ENCODE measurements at places on chromosomes 1 and 21.

DNA sequence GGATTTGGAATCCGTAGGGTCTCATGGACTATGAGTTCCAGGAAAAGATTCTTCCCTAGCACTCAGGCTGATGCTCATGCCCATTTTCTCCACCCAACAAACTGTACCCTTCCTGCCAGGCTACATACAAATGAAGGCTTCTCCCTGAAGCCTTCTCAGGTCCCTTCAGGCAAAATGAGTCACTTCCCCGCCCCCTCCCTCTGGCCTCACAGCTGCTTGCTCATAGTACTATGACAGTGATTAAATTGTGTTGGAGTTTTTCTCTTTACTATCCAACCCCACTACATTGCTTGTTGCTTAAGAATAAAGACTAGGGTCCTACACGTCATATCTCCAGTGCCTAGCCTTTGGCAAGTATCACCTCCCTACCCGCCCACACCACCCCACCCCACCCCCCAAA lies 207.6 kb upstream of the NFIA start:
- DNase-seq: no peak

- peak; percentile 57 for DNase-seq
Observed at GRCh38 chr1:89633800-89634625, 1.1 kb downstream of the LRRC8C start.

GRCh38 chr21:38951095-38951730 lies 145.5 kb downstream of the ETS2 start:
- no peak for DNase-seq

- DNase-seq: no peak
Observed at GRCh38 chr21:39721885-39722284, 23.1 kb upstream of the IGSF5 start.

DNA sequence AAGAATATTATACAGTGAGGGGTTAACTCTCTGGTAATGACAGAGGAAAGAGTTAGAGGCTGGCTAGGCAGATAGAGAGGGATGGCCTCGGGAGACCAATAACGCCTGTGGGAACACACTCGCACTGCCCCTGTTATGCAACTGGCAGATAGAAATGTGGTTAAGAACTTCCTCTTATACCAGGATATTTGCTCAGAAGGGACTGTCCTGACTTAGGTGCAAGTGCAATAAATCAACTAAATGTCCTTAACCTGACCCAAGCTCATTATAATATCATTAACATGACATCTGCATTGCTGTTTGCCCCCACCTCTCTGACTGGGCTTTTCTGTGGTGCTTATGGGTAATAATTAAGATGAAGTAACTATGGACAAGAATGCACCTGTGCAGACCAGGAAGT lies 1518.0 kb downstream of the NCAM2 start:
- no peak for DNase-seq

DNA sequence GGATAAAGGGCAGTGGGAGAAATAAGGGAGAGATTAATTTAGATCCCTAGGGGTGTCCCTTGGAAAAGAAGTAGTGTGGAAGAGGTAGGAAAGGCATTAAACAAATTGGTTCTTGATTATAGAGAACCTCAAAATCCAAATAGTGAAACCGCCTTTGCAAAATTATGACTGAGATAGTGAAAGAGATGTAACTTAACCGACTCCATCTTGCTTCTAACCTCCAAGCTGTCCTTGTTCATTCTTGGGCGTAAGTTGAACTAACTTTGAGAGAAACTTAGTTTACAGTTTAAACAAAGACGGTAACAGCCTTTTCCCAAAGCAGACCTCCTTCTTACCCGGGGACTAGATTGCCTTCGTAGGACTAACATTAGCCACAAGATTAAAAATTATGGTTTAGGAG lies 3.2 kb upstream of the RAB3GAP2 start:
- no peak for DNase-seq

- no peak for DNase-seq
Observed at GRCh38 chr1:51070640-51071039, 31.4 kb upstream of the C1orf185 start.

- DNase-seq: no peak
Observed at GRCh38 chr1:191889623-191890003, 268.6 kb upstream of the RGS18 start.

DNA sequence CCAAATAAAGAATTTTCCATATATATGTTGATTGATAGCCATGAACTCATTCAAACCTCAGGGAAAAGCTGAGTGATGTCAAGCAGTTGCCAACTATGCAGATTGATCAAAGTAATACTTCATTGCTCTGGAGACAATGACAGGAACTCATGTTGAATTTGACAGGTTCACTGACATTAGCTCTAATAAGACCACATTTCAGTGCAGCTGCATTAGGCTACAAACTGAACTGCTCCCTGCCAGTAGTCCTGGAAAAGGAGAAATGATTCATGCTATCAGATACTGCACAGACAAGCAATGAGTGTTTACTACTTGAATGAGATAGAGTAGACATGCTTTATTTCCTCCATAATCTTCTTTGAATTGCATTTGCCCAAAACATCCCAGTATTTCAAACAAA lies 948.4 kb downstream of the MRPL39 start:
- no peak for DNase-seq

DNA sequence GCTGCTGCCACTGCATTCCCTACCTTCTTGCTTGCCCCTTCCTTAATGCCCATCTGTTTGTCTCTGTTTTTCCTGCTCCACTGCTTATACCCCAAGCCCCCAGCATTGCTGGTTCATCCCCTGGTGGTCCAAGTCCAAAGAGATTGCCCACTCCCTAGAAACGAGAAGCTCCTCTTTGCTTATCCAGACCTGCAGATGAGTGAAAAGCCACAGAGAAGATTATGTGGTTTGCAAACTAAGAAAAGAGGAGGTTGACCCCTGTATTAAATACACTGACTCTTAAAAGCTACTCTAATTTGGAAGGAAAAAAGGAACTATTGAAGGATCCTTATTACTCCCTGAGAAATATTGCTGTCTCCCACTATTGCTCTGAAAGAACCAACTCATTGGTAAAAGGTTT lies 146.8 kb upstream of the RAB4A start:
- DNase-seq: no peak

DNA sequence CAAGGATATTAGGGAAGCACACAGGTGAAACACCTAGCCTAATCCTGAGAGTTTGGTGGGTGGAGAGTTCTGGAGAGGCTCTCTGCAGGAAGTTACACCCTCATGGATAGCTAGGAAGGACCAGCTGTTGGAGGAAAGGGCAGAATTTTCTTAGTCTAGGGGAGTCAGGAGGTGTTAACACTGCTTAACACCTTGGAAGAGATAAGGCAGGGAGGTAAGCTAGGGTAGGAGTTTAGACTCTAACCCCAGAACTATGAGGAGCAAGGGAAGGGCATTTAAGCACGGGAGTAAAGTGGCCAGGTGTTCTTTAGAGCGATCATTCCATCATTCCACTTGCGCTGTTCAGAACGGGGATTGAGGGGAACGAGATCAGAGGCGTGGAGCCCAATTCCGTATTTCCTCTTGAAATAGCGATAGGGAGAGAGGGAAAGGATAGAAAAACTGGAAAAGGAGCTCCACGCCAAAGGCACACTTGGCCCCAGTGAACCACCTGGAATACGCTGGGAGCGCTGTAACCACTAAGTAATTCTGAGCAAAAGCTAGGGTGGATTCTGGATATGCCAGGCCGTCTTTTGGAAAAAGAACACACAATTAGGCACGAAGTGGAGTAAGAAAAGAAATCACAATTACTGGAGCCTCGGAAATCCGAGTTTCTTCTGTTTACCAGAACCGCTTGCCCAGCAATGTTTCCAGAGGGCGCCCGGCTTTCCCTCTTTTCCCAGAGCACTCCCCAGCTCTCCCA lies 1.5 kb upstream of the GPR137B start:
- no peak for DNase-seq

DNA sequence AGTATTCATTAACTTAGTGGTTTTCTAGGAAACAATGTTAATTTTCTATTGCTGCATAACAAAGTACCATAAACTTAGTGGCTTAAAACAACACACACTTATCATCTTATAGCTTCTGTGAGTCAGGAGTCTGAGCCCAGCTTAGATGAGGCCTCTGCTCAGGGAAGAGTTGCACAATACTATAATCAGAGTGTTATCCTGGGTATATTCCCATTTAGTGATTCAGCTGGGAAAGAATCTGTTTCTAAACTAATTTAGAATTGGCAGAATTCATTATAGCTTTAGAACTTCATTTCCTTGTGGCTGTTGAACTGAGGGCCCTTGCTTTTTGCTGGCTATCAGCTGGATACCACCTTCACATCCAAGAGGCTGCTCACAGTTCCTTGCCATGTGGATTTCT lies 515.5 kb downstream of the BRINP3 start:
- no peak for DNase-seq

DNA sequence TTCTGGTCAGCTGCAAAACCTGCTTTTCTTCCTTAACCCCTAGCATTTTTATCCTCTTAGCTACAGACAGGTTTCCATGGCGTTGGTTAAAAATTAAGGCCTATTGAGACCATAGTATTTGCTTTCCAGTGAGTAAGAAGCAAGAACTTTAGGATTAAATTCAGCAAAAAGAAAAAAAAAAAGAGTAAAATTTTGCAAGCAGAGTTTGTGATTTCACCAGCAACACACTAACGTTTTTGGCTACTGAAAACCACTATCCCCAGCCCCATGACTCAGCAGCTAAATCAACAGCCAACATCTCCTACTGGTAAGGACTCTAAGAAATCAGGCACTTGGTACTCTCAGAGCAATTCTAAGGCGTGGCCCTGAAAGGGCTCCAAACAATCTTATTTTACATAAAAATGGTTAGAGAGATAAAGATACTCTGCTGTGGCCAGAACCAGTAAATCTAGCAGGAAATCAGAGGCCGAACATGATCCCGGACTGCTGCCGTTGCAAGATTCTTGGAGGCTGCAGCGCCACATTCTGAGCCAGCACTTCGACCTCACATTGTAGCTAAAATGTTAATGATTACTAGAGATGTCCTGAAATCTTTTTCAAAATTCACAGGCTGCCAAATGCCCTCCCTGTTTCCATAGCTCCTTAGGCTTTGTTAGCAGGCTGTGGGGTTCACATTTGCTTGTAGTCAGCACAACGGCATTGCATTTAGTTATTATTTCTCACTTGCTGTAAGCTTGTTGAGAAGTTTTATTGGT lies 1.6 kb upstream of the ENO1 start:
- peak; percentile 86 for DNase-seq

DNA sequence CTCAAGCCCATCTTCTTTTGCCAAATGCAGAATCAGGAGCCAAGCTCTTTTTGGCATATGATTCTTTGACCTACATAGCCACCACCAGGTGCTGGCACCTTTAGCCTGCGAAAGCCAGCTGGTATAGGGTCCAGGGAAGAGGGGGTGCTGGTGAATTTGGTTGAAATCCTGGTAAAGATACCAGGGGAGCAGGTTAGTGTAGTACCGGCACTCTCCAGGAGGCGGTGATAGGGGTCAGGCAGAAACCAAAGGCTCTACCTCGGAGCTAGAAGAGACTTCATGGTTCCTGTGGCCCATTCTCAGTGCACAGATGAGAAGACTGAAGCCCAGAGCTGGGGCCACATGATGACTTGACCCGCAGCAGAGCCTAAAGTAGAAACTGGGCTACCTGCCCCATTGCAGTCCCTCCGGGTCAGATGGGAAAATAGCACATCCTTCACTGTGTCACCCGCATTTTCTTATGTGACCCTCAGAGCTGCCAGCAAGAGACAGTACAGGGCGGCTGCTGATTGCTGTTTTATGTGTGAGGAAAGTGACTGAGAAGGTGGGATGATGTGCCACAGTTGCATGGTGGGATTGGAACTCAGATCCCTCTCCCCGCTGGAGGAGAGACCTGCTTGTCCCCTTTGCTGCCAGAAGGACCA lies 36.0 kb upstream of the IL19 start:
- no peak for DNase-seq

- DNase-seq: peak; percentile 23
Observed at GRCh38 chr1:246320286-246320685, 186.8 kb downstream of the SMYD3 start.

GRCh38 chr1:235060607-235061470 lies 67.8 kb downstream of the TOMM20 start:
- DNase-seq: peak; percentile 86

DNA sequence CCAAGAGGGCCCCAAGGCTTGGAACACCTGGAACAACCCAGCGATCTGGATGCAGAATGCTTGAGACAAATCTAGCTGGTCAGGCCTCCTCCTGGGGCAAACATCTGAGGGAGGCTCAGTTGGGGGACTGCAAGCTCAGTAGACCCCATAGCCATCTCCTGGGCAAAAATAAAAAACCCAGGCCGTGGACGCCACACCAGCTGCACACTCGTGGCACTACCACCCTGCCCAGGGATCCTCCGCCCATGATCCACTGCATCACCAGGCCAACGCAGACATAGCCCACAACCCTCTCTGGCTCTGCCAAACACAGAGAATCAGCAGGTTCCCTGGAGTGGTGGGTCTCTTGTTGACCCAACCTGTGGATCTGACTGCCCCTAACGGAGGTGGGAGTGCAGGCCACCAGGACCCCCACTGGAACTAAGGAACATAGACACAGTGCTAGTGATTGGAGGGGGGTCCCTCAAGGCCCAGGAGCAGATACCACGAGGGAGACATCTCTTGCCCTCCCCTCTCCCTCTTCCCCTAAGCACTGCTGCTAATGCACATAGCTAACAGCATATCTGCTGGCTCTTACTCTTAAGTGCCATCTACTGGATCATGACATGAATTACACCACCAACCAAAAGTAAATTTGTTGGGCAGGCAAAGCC lies 147.2 kb downstream of the CHD1L start:
- peak; percentile 25 for DNase-seq

DNA sequence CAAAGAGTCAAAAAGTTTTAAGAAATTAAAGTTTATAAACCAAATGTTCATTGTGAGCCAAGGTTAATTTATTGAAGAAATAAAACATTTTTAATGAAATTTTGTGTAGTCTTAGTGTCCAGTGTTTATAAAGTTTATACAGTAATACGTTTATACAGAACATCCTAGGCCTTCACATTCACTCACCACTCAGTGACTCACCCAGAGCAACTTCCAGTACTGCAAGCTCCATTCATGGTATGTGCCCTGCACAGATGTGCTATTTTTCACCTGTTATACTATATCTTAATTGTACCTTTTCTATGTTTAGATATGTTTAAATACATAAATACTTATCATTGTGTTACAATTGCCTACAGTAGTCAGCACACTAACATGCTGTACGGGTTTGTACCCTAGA lies 33.6 kb downstream of the TYW3 start:
- no peak for DNase-seq

DNA sequence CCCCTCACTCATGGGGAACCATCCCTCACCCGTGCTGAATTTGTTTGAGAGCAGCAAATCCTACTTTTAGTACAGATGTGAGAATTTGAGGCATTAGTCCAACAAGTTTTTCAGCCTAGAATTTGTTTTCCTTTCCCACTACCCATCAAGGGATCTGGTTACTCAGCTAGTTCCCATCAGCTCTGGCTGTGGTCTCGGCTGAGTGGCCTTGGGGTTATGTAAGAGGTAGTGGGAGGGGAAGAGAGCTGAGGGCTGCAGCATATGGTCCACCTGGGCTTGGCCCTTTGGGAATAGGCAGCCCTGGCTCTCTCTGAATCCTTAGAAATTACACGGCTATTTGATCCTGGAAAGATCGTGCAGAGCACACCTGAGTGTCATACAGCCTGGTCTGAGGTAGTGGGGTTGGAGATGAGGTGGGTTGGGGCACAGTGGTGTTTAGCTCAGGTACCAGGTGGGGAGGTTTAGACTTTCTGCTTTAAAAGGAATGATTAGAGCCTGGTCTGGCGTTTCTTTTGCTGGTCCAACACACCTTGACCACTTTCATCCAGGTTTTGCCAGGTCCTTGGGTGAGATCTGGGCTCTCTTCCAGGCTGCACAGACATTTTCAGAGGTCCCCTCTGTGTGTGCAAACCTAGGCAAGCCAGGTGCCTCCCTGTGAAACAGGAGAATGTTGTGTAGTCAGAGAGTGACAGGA lies 4.2 kb downstream of the GSTM4 start:
- peak; percentile 94 for DNase-seq

All from kidney (tissue), 22 donors.